ENCODE measurements at places on chromosomes 1 and 21.

- DNase-seq = no peak
These were observed 8.3 kb downstream of the ASAP3 start for GRCh38 chr1:23475641-23476040.

DNA sequence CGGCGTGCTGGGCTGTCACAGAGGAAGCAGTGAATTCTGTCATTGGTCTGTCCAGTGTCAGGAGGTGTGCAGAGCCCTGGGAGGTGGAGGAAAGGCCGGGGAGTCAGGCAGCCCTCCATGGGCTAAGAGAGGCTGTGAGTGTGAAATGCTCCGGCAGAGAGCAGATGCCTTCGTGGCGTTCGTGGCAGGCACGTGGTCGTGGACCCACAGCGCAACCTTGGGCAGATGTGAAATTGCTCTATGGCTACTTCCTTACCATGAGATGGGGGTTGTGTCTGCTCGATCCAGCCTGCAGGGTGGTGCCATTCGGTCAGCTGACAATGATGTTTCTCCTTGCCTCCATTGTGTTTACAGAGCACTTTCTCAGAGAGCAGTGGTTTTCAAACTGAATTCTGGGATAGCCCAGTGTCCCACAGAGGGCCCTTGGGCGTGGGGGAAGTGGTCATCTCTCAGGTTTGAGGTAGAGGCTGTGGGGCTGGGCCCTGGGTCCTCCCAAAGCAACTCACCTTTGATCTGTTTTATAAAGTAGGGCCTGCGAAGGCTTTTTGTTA lies 27.9 kb downstream of the TNFRSF1B start:
- DNase-seq = no peak

DNA sequence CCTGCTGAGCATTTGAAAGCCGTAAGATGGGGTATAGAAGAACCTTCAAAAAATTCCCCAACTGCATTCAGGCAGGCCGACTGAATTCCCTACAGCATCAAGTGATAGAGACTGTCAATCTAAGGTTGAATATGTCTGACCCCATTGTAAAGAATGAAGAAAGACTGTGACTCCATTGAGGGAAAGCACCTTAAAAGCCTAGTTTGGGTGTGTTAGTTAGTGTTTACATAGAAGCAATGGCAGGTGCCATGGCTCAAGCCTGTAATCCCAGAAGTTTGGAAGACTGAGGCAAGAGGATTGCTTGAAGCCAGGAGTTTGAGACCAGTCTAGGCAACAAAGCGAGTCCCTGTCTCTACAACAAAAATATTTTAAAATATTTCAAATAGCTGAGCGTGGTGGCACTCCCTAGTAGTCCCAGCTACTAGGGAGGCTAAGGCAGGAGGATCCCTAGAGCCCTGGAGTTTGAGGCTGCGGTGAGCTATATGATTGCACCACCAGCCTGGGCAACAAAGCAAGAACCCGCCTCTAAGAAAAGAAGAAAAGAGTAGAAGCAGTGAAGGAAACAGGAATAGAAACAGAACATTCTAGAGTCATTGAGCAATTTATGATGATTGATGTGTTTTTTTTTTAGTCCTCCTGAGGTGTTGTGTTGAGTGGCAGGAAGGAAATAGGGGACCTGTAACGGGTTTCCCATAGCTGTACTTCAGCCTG lies 15.4 kb downstream of the POLR3GL start:
- no peak for DNase-seq

DNA sequence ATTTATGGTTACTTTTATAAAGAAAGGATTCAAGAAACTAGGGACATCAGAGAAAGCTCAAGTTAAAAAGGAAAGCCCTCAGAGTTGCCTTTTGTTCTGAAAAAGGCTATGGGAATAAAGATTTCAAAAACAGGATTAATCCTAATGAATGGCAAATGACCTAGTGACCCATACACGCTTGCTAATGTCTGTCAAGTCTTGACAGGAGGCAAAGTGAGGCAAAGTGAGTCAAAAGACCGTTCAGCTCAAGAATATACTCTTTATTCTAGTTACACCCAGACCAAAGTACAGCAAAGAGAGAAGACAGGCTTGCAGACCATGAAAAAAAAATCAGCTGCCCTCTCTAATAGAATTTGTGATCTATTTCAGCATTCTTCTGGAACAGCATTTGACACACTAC lies 3.5 kb downstream of the ZNF436 start:
- DNase-seq = no peak

DNA sequence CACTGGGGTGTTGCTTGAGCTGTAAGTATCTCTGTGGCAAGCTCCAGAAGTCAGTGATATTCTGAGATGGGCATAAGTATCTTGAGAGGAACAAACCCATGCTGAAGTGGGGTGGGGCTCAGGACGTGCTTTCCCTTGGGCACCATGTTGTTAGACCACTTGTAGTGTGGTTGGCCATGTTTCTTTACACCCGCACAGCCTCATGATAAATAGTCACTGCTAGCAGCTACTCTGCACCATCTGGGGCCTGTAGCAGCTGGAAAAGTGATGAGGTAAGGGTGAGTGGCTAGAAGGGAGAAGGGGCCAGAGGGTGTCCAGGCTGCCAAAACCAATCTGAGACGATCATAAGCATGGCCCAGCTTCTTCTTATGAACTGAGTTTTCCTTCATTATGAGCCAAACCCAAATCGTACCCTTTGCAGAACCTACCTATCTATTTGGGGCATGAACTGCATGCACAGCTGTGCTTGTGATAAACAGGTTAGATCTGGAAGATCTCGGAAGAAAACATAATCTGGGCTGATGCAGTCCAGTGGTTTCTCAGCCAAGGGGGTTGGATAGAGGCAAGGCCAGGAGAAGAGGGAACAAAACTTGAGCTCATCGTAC lies 91.9 kb upstream of the IRF2BP2 start:
- no peak for DNase-seq

DNA sequence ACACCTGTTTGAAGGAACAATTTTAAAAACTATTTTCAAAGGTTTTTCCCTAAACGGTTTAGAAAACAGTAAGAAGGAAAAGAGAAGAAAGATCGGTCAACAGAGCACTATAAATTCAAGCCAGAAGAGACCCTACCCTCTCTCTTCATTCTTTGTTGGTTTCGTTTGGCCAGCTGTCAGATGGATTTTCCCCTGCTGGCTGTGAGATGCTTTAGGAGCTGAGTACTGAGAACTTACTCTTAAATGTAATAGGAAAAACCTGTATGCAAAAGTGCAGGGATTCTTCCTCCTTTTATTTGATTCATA lies 1.3 kb upstream of the TXNIP start:
- no peak for DNase-seq

- no peak for DNase-seq
These were observed 11.8 kb upstream of the CELSR2 start for GRCh38 chr1:109237512-109237911.

DNA sequence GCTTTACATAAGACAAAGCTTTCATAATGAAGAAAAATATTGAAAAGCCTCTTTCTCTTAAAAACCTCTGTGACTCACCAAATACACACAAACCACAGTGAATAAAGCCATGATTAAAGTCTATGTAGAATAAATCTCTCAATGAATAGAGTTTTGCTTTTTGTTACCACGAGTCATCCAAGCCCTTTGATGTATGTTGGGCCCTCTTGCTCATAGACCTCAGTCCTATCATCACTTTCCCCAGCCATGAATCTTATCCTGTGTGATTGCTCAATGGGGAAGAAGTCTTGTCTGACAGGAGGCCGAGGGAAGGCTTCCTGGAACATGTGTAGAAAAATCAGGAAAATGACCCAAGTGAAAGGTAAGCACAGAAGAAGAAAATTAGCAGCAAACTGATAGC lies 60.8 kb downstream of the NGF start:
- no peak for DNase-seq

- no peak for DNase-seq
These were observed 18.1 kb downstream of the RSBN1 start for GRCh38 chr1:113793878-113794834.

DNA sequence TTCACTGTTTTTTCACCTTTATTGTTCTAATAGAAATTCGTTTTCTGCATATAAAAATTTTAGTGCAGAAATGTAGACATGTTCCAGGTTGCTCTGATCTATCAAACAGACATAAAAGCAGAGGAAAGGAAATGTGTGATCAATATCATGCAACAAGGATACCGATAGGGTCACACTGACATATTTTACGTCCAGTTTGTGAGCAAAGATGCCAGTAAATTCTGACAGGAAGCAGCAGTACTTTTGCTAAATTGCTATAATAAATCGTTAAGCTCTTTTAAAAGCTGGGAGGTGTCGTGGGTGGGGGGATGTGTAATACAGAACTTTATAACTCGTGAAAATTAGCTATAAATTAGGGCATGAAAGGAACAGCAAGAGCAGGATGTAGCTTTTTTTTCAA lies 955.2 kb downstream of the BRINP3 start:
- DNase-seq = no peak

DNA sequence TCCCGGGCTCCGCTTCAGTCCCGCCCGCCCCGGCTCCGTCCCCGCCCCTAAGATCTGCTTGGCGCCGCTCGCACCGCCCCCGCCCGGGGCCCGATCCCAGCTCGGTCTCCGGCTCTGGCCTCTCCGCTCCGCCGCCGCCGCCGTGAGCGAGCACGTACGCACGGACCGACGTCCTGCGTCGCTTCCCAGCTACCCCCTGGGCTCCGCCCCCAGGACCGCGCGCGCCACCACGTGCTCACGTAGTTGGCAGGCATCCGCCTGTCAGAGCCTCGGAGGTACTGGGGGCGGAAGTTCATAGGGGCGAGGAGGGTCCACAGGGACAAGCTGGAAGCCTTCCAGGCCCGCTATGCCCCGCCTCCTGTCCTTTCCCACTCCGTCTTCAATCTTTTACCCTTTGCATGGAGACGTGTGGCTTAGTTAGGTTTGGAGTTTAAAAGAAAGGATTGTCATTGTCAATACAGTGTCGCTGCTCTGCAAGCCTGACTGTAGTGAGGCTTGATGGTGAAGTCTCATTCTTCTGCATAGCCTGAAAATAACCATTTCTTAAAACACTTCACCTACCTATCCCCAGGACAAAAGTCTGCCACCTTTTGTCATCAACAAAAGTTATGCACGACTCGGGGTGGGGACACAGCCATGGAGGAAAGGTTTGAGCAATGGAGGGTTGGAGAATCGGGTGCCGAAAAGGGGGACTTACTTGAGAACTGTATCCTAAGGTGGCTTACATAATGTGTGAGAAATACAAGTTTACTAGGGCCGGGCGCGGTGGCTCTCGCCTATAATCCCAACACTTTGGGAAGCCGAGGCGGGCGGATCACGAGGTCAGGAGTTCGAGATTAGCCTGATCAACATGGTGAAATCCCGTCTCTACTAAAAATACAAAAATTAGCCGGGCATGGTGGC lies at the start of gene CLK2:
TSS of gene CLK2 (minus strand) at position 162 of the 903 bp plus-strand sequence. CDS start 2,527 bp downstream, outside the sequence.
- DNase-seq = peak; percentile 90

DNA sequence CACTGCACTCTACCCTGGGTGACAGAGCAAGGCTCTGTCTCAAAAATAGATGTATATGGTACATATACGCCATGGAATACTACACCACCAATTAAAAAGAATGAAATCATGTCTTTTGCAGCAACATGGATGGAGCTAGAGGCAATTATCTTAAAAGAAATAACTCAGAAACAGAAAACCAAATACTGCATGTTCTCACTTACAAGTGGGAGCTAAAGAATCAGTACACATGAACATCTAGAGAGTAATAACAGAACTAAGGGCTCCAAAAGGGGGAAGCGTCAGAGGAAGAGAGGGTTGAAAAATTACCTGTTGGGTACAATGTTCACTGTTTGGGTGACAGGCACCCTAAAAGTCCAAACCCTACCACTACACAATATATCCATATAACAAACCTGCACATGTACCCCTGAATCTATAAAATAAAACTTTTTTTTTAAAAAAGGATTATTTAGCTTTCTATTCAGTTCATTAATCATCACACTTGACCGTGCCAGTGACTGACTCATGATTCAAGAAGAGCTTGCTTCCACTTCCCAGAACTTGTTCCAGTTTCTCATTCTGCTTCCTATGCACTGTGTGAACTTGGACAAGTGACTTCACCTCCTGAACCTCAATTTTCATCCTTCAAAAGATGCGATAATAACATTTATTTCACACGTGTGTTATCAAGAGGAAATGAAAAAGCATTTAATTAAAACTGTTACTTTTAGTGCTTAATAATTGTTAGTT lies 109.6 kb downstream of the PLPP3 start:
- DNase-seq = no peak

DNA sequence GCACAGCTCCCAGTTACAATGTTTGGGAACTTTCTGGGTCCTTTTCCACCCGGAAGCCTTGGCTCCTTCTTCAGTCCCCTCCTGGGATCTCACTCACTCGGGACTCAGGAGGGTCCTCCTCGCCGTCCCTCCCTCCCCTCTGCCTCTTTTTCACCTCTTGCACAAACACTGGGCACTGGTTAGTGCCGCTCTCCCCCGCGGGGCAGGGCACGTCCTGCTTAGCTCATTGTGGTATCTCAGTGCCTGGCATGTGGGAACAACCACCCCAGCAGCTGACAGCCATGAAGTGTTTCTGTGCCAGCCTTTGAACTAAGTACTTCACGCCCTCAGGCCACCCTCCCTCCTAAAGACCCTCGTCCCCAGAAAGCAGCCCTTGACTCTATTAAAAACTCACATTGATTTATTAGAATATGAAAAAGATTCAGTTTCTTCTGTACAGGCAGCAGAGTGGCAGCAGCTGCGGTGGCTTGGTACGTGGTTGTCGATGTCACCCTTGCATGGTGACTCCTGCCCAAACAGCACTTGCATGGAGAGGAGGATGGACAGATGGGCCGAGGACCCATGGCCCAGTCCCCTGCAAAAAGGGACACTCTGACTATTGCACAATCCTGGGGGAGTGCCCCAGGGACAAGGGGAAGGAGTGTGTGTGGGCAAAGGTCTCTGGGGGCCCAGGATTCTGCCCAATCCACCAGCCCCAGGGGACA lies 56.3 kb downstream of the SLC9A1 start:
- no peak for DNase-seq

GRCh38 chr21:33871171-33871570 lies 44.4 kb downstream of the ATP5PO start:
- DNase-seq = no peak

DNA sequence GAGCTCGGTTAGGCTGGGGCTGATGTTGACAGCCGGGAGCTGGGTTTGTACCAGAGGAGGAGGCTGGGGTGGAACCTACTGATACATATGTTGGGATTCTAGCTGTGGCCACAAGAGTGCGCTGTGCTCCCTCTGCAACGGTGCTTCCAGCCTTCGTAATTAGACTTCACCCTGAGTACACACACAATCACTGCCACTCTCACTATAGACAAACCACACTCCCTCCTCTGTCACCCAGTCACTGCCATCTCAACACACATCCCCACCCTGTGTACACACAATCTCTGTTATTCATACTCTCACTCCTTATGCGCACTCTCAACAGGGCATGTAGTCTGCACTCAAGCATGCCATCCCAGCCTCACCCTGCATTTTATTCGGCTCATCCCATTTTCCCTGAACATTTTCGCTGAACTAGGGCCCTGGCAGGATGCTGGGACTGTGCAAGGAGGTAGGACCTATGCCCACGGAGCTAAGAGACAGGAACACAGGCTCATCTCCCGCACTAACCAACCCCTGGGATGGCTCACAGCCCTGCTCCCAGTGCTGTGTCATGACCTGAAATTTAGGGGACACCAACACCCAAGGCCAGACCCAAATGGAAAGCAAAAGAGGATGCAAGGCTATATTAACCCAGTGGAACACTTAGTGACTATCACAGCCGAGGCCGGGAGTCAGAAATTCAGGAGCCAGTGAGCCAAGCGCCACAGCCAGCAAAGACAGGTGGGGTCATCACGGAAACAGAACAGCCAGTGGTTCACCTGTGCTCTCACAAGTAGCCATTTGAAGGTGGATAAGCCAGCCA lies 5.7 kb downstream of the GJB3 start:
- peak; percentile 24 for DNase-seq

All from breast epithelium (tissue), 4 donors.